ENCODE measurements at places on chromosomes 5 and 9.
A peak's percentile ranks its signal among the peaks of the same experiment; 100 is the strongest.

- DNase-seq: peak; percentile 48
Observed at GRCh38 chr9:96651626-96652025, 3.5 kb downstream of the PRXL2C start.

- no peak for DNase-seq
Observed at GRCh38 chr9:131013771-131014676, 5.0 kb downstream of the LAMC3 start.

DNA sequence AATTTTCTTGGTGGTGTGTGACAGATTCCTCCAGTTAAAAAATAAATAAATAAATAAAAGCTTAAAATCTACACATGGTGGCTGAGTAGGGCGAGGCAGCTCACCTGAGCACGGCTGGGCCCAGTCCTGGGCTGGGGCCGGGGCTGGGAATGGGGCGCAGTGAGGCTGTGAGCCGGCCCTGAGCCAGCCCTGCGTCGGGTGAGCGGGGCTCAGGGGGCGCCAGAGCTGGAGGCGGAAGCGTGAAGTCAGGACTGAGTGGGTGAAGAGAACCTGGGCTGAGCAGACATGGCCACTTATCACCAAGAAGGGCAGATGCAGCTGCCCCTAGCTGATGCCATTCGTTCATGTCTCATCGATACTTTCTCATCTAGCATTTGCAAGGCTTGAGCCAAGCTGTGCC lies 22.8 kb upstream of the DTWD2 start:
- DNase-seq: no peak

DNA sequence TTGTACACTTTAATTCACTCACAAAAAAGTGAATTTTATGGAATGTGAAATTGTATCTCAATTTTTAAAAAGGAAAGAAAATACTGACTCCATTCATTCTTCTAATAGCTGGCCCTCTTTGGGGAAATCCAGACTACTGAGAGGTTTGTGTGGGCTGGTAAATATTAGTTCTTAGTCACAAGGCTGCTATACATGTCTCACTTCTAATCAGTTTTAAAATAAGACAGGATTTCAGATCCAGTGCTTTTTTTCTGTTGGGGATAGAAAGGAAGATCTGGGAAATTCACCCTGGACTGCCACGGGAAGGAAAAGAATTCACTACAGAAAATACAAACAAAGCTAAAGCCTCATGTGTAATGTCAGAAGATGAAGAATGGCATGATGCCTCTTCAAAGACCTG lies 32.7 kb upstream of the ADAMTSL1 start:
- DNase-seq: no peak

- peak; percentile 64 for DNase-seq
Observed at GRCh38 chr9:77433675-77434445, 214.3 kb downstream of the GNA14 start.

DNA sequence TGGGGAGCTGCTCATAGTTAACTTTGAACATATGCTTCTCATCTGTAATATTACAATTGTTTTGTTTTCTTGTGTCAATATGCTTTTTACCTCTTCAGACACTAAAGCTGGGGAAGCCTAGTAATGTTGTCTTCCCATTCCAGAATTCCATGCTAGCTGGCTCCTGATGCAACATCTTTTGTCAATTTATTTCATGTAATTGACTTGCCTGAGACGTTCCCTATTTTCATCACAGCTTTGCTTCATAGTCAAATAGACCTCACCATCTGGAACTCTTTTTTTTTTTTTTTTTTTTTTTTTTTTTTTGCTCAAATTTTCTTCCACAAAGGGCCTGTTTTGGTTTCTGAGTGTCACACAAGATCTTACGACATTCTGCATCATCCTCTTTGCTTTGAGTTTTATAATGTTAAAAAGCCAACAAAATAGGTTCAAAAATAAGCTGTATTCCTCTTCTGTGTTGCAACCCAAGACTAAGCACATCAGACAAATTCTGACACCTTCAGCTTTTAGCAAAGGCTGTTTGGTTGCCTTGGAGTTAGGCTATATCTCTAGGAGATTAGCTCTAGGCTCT lies 235.2 kb downstream of the NR3C1 start:
- DNase-seq: no peak

GRCh38 chr9:32401488-32401887 lies 17.0 kb downstream of the ACO1 start:
- DNase-seq: no peak

DNA sequence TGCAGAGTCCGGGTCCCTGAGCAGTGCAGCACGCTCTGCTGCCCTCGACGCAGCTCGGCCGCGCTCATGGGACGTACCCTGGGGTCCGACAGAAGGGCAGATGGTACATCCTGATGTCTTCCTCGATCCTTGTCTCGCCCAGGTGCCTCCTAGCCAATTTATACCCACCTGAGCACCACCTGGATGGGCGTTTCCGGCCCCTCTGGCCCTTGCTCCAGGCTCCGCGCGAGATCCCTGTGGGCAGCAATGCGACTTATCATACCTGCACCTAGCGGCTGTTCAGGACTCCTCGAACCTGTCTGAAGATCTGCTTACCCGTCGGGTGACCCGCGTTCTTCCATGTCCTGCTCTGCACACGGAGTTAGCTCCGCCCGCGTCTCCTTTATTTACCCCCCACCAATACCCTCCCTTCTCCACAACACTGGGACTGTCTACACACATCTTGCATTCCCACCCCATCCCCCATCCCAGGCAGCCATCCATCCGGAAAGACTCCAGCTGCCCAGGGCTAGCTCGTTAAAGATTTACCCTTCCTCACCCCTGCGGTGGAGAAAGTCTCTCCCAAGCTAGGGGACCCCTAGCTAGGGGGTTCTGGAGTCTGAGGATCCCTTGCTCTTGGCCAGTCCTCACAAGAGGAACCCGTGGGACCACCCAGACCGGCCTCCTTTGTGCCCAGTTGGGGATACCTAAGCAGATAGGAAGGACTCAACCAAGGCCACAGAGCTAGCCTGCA lies at the start of gene KIF12:
Gene KIF12, minus strand, starts transcription at position 357 of the 733 bp plus-strand sequence. Its CDS starts 16 bp downstream, at position 341.
- no peak for DNase-seq

DNA sequence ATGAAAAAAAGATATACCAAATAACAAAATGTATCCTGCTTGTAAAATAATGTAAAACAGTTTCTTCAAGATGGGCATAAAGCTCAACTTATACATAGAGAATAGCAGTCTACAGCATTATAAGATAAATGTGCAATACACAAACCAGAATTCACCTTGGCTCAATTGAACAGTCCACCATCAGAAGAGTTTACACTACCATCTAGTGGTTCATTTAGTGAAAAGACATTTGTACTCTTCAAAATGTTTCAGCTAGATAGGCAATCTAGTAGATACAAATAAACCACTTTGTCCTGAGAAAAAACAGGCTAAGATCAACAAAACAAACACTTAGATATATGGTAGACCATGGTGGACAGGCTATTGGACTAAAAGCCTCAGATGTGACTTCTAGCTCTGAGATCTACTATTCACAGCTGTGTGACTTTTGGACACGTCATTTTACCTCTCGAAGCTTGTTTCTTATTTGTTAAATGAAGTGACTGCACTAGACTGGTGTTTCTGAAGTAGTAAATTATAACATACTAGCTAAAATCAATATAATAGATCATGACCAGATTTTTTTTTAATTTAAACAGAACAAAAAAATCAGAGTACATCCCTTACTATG lies 22.1 kb upstream of the TPD52L3 start:
- peak; percentile 68 for DNase-seq

GRCh38 chr5:92544036-92544435 lies 1037.0 kb downstream of the NR2F1-AS1 start:
- no peak for DNase-seq

DNA sequence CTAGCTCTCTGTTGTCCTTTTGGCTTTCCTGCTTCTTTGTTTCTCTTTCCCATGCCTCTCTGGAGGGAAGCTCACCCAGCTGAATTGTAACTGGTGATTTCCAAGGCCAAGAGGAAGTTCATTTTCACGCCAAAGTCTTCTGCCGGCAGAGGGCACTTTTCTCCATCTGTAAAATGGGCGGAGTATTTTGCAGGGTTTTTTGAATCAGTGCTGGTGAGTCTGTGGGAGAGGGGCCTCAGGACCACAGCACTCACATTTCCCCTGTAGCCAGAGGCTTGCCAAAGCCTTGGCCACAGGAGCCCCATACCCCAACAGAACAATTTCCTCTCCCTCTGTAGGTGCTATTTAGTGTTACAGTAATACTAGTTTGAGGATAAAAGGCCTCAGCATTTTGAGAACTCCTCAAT lies 42.3 kb upstream of the MATR3 start:
- no peak for DNase-seq

DNA sequence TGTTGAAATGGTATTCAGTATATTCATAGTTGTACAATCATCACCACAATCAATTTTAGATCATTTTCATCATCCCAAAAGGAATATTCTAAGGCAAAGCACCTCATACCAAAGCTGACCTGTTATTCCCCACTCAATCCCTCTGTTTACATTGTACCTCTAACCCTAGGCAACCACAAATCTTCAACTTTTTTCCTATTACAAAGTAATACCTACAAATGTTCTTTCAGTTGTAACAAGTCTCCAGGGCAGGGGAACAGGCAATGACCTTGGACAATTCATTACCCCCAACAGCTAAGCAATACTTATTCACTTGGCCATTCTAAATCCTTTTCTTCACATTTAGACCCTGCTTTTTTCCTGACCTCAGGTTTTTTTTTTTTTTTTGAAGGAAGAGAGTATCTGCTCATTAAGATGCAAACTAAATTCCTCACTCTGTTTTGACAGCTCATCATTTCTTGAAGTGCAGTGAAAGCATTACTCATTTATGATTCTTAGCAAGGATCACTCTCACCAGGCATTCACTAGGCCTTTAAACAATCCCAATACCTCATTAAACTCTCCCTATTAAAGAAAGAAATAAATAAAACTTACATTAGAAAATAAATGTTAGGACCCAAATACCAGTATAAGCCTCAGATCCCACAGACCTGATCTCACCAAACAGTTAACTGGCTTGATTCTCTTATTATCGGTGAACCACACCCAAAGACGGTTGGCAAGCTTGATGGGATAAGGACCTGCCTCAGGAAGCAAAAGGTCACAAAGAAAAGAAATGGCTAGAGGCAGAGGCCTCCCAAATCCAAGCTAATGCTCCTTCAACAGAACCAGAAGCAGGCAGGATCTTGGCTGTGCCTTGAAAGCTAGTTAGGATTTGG lies 15.3 kb downstream of the MTMR12 start:
- DNase-seq: no peak

DNA sequence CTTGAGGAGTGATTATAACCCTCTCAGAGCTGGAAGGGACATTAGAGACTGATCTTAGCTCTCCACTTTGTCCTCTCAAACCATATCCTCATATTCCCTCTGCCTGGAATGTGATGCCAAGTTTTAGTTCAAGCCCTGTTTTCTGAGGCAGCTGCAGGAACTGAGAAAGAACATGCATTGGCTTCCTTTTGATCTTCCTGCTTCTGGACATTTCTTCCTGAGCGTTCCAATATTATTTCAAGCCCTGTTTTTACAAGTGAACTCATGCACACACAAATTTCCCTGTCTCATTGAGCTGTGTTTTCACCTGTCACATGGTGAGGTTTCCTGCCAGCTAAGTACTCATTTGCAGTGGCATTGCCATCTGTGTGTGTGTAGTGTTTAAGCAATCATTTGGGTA lies 17.0 kb downstream of the FOCAD start:
- DNase-seq: peak; percentile 23

GRCh38 chr5:125189531-125189941 lies 443.1 kb upstream of the ZNF608 start:
- no peak for DNase-seq

All from NCI-H1092 treated with DMSO at 0.1 percent for 48 hours (cell line).